ENCODE measurements at places on chromosomes 4 and X.

DNA sequence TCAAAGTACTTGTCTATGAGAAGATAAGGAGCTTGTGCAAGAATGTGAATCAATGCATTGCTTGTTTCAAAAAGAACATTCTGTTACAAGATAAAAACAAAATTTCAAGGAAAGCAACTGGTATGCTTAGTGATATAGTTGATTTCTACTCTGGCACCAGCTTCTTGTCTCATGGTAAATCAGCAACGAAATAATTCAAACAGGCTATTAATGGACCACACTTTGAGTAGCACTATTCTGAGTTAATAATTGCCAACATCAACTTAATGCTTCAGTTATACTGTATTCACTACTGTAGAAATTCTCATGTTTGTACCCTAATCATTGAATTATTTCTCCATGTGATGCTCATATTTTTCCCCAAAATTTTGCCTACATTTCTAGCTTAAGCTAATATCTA, 252.6 kb downstream of the NDST4 start:
- no peak for DNase-seq

GRCh38 chr4:23770011-23770410, 119.8 kb downstream of the PPARGC1A start:
- no peak for DNase-seq

GRCh38 chrX:26511589-26512363, 295.8 kb downstream of the MAGEB5 start:
- no peak for DNase-seq

GRCh38 chr4:36753048-36753447, 471.6 kb downstream of the DTHD1 start:
- no peak for DNase-seq

DNA sequence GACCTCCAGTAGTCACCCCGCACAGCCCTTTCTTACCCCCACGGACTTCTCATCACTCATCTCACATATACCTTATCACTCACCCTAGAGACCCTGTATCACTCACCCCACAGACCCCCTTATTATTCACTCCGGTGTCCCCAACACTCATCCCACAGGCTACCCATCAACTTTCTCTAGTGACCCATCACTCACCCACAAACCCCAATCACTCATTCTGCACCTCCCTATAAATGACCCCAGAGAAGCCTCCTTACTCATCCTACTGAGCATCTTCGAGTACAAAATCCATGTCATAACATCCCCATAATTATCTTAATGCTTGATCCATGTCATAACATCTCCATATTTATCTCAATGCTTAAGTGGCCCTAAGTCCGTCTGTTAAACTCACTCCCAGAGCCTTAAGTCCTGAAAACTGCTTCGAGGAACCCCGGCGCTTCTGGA, 934 bp downstream of the ZNF41 start:
- DNase-seq: no peak

- DNase-seq: no peak
Observed at GRCh38 chrX:118239913-118240698, 105.8 kb upstream of the WDR44 start.

- DNase-seq: no peak
Observed at GRCh38 chr4:184812651-184813181, 13.1 kb downstream of the ACSL1 start.

- no peak for DNase-seq
Observed at GRCh38 chrX:141278306-141278705, 36.0 kb upstream of the SPANXC start.

DNA sequence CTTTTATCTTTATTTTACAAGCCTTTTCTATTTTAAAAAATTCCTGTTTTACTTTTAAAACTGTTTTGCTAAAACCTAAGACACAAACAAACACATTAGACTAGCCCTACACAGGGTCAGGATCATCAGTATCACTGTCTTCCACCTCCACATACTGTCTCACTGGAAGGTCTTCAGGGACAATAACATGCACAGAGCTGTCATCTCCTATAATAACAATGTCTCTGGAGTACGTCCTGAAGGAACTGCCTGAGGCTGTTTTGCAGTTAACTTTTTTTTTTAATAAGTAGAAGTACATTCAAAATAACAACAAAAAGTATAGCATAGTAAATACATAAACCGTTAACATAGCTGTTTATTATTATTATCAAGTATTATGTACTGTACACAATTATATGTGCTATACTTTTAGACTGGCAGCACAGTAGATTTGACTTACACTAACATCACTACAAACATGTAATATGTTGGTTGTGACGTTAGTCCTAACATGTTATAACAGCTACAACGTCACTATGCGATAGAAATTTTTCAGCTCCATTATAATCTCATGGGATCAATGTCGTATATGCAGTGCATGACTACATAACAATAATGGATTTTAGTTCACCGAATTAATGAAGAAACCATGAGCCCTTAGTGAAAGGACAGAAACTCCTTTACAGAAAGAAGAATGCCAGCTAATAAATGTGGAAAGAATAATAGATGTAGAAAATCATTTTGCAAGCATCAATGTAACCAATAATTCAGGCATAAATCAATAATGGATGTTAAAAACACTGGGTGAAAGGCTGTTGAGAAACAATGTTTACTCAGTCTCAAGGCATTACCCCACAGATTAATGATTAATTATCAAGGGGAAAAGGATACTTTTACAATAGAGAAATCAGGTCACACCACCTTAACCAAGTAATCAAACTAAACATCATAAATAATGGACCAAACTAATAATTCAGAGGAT, 49.2 kb downstream of the FBXW7 start:
- no peak for DNase-seq

DNA sequence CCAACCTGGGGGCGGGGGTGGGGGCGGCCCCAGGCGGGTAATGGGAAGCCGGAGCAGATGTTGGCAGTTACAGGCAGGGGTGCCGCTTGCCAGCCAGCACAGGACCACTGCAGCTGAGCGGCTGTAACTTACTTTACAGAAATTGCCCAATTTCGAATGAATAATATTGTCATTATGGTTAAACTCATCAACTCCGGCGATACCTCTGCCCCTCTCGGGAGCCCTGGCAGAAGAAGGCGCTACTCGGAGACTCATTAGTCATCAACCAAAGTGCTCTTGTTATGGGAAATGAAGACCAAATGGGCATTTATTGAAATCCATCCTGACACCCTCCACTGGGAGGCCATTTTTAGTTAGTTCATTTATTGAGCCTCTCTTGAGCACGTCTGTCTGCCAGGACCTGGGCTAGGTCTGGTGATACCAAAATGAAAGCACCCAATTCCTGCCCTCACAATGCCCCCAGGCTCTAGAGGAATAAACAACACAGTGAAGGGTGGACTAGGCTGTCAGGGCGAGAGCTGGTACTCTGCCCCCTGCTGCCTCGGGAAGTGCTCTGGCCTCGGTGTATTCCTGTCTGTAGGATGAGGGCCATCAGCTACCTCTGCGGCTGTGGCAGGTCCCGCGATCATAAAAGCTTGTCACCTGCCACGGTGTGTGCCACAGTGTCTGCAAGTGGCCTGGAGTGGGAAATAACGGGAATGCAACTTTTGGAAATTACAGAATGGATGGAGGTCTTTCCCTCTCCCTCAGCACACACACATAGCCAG, 159.1 kb upstream of the PSAPL1 start:
- DNase-seq: no peak

DNA sequence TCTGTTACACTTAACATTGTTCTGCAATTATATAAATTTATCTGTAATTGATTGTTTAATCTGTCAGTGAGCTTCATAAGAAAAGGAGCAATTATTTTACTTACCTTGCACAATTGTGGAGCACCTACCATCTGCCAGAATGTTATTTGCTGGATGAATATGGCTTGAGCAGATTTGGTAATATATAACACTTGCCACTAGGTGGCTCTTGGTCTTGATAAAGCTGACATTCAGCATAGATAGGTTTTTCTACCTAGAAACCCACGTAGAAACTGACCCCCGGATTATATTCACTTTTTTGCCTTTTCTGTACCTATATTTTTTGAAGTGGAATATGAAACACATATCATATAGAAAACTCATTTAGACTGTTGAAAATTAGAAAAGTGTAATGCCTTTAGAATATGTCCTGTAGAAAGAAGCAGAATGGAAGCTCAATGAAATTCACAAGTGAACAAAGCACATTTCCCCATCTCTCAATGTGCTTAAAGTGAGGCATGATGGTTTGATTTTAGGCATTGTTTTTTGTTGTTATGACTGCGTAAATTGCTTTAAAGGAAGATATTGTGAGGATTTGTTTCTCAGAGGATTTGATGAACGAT, 9.5 kb downstream of the RBPJ start:
- no peak for DNase-seq

- no peak for DNase-seq
Observed at GRCh38 chr4:88976775-88977035, 80.3 kb downstream of the FAM13A start.

DNA sequence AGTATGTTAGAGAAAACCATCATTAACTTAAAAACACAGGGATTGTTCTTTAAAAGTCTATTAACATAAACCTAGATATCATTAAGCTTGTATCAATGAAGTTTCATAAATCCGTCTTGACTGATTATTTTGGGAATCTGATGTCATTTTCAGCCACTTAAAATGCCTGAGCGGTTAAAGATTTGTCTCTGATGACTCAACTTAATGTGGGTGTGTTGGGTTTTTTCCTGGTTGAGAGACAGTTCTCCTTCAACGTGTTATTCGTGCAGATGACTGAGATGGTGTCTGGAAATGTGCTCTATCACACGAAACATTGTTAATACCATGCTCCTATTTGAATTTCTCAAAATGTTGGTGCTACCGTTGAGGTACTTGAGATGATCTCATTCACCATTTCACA, 227.3 kb upstream of the TENM3 start:
- DNase-seq: no peak

- DNase-seq: no peak
Observed at GRCh38 chr4:144342949-144343760, 202.6 kb upstream of the GYPA start.

GRCh38 chrX:147894366-147894963, 17.3 kb upstream of the FMR1 start:
- DNase-seq: no peak

- DNase-seq: no peak
Observed at GRCh38 chrX:107818900-107819521, 6.7 kb upstream of the MID2 start.

GRCh38 chr4:123110147-123110546, 187.8 kb upstream of the NUDT6 start:
- no peak for DNase-seq
